ENCODE measurements at places on chromosomes 2 and 18. TPM values are rescaled to one million over a fixed set of nuclear protein-coding genes. Genes with fewer than 3 reads are reported as not detected.

- no peak for DNase-seq
- peaks cover 5% of the 10 kb centered on the region for H3K4me1 ChIP-seq
- no peak overlapping the region for H3K27ac ChIP-seq
These were observed 114.4 kb downstream of the NFATC1 start for GRCh38 chr18:79510046-79510685.

- no peaks in the 10 kb centered on the region for H3K36me3 ChIP-seq
- H3K27me3 ChIP-seq, result peaks cover 13% of the 10 kb centered on the region
- H3K27ac ChIP-seq, result no peak overlapping the region
- no peak for DNase-seq
- peaks cover 11% of the 10 kb centered on the region for H3K4me1 ChIP-seq
- H3K4me3 ChIP-seq, result no peak overlapping the region
These were observed 137.5 kb upstream of the OTOS start for GRCh38 chr2:240277807-240278522.

GAL3ST2 gene
- not detected for total RNA-seq

DNA sequence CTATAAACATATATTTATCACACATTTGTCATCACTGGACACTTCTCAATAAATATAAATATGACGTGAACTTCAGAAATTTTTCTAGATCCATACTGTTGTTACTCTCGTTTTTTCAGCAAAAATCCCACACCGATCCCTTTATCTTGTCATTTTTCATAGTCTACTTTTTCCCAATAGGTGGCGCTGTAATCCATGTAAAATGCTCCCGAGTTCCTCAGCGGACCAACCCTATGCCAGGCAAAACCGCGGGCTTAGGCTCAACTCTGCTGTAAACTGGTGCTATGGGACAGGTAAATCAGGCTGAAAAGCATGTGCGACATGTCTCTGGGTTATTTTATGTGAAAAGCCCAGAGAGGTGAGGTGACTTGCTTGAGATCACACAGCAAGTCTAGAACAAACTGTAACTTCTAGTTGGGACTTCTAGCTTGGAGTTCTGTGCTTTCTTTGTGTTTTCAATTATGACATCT lies 104.0 kb downstream of the COBLL1 start:
- H3K4me1 ChIP-seq, result peaks cover 2% of the 10 kb centered on the region
- peak; percentile 52 for DNase-seq
- H3K27ac ChIP-seq, result no peak overlapping the region
- H3K4me3 ChIP-seq, result no peak overlapping the region
- H3K36me3 ChIP-seq, result no peaks in the 10 kb centered on the region

DNA sequence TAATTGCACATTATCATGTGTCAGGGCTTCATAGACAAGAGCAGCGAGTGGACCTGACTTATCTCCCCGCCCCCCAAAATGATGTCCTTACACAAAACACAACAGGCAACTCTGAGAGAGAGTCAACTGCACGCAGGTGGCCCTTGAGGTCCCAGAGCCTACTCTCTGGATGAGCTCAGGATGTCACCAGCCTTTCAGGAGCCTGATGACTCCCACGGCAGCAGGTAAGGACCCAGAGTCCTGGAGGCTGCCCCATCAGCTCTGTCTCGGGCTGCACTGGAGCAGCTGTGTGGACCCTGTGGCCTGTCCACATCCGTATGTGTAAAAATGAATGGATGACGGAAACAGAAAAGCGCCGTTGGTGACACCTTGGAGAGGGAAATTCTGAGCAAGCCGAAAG lies 130.9 kb downstream of the HDAC4 start:
- DNase-seq, result no peak
- H3K27ac ChIP-seq, result no peak overlapping the region
- no peaks in the 10 kb centered on the region for H3K36me3 ChIP-seq
- no peaks in the 10 kb centered on the region for H3K27me3 ChIP-seq

TMEM198 gene
- total RNA-seq, result 0.18 TPM

- no peaks in the 10 kb centered on the region for H3K36me3 ChIP-seq
- no peaks in the 10 kb centered on the region for H3K27me3 ChIP-seq
- no peak overlapping the region for H3K4me3 ChIP-seq
- H3K27ac ChIP-seq, result no peak overlapping the region
- H3K4me1 ChIP-seq, result peaks cover 2% of the 10 kb centered on the region
These were observed 102.0 kb downstream of the CPO start for GRCh38 chr2:207041279-207041678.

DNA sequence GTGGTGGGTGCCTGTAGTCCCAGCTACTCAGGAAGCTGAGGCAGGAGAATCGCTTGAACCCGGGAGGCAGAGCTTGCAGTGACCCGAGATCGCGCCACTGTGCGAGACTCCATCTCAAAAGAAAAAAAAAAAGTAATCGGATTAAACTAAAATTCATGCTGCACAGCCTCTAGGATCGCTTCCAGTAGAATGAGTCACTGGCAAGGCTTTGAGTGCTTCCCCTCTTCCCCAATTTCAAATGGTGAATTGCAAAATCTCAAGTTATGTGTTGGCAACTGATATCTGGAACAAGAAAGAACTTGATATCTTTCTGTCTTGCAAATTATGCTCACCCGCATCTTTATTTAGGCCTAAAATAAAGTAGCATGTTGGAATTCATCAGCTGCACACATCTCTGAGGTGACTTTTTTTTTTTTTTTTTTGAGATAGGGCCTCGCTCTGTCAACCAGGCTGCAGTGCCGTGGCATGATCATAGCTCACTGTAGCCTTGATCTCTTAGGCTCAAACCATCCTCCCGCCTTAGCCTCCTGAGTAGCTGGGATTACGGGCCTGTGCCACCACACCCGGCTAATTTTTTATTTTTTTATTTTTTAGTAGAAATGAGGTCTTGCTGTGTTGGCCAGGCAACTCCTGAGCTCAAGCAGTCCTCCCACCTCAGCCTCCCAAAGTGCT lies 12.7 kb downstream of the TTC39C start:
- peak; percentile 93 for DNase-seq
- peaks cover 12% of the 10 kb centered on the region for H3K36me3 ChIP-seq
- H3K27ac ChIP-seq, result peak overlapping the region; percentile 83
- no peak overlapping the region for H3K4me3 ChIP-seq

DNA sequence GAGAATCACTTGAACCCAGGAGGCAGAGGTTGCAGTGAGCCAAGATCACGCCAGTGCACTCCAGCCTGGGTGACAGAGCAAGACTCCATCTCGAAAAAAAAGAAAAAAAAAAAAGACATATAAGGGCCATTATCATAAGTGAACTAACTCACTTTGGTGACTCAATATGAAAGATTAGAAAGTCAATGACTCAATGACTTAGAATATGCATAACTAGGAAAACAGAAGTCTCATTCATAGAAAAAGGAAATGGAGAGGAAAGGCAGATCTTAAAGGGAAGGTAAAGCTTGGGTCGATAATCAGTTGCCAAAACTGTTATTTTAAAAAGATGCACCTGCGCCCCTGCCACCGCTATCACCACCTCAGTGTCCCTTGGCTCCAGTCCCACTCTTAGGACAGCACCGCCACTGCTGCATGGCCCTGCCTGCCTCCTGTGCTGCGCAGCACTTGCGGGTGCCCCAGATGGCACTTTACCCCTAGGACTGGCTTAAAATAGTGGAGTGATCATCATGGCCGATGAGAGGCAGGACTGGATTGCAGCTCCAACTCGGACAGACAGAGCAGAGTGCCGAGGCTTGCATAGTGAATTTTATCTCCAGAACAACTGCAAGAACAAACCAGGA lies 54.7 kb downstream of the INO80D start:
- H3K4me1 ChIP-seq, result peaks cover 1% of the 10 kb centered on the region
- H3K27ac ChIP-seq, result no peak overlapping the region
- H3K27me3 ChIP-seq, result no peaks in the 10 kb centered on the region
- DNase-seq, result peak; percentile 75
- H3K36me3 ChIP-seq, result peaks cover 5% of the 10 kb centered on the region

DNA sequence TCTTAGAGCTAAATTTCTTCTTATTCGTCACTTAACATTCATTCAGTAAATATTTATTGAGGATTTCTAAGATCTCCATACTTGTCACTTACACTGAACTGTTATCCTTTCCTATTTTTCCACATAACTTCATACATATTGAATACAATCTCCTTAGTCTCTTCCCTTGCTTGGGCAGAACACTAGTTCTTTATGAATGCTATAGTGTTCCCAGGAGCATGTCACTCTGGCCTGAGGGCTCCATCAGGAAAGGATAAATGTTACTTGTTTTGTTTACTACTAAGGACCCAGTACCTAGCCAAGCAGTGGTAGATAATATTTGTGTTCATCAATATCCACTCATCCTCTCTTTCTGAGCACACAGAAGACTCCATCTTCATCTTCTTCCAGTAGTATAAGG lies 544.7 kb downstream of the ZEB2 start:
- no peaks in the 10 kb centered on the region for H3K27me3 ChIP-seq
- H3K4me1 ChIP-seq, result peaks cover 2% of the 10 kb centered on the region

DNA sequence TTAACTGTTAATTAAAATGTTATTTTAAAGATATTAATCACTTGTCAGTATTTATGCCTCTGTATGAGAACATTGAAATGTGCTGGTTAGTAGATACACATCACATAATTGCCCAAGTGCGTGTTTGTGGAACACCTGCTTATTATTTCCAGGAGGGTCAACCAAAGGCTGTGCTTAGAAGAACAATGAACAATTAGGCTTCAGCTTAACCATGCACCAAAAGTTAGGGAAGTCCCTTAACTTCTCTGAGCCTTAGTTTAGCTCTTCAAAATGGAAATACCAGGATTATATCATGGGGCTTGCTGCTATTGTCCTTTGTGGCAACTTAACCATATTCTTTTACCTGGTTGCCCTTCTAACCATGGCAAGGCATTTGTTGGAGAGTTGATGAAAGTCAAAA lies 43.0 kb upstream of the PLA2R1 start:
- no peak for DNase-seq
- H3K27ac ChIP-seq, result no peak overlapping the region
- peaks cover 2% of the 10 kb centered on the region for H3K27me3 ChIP-seq
- no peaks in the 10 kb centered on the region for H3K4me1 ChIP-seq
- H3K36me3 ChIP-seq, result no peaks in the 10 kb centered on the region

ADAM23 gene
- 3.9 TPM for total RNA-seq

- H3K27me3 ChIP-seq, result no peaks in the 10 kb centered on the region
- H3K27ac ChIP-seq, result no peak overlapping the region
- H3K4me1 ChIP-seq, result no peaks in the 10 kb centered on the region
These were observed 45.9 kb downstream of the SCN7A start for GRCh38 chr2:166448106-166448505.

ALPP gene
- not detected for total RNA-seq

DYSF gene
- under 0.01 TPM for total RNA-seq

GRCh38 chr2:27855476-27855875 lies 34.7 kb downstream of the RBKS start:
- no peaks in the 10 kb centered on the region for H3K36me3 ChIP-seq
- no peaks in the 10 kb centered on the region for H3K27me3 ChIP-seq
- peak; percentile 83 for DNase-seq

CLEC4F gene
- total RNA-seq, result not detected

DNA sequence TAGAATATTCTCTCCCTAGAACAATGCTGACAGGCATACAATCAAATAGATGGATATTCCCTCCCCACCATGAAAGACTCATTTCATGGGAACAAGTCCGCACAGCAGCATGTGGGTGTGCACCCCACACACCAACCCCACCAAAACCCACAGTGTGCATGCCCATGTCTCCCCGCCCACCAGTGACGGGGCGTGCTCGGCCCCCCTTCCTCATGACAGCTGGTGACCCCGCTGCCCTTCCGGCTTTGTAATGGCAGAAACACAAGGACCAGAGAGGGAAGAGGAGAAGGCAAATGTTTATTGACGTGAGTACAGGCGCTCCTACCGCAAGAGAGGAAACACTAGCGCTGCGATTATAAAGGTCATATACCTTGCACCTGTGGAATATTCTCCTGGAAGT lies 30.8 kb upstream of the ODC1 start:
- peaks cover 44% of the 10 kb centered on the region for H3K27me3 ChIP-seq
- no peak overlapping the region for H3K27ac ChIP-seq

GCG gene
- not detected for total RNA-seq

NOSTRIN gene
- total RNA-seq, result 0.18 TPM

DNA sequence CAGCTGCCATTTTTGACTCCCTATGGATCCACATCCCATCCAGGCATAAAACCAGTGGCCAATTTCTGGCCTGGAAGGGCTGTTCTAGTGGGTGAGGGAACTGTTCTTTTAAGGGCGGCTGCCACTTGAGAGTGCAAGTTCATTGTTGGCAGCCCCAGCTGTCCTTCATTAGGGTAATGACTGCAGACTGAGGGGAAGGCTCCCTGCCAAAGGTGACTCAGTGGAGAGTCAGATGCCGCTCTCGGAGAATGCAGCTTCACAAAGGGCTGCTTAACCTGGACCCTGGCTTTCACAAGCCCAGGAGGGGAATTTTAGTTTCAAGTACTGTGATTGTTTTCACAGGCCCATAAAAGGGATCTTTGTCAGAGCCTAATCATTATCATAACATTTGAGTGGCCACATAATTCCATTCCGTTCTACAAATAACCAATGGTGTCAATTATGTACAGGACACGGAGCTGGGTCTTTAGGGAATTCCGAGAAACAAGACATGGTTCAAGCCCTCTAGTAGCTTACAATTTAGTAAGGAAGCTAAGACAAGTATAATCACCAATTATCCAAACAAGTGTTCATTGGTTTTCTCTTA lies 235.7 kb downstream of the CDCA7 start:
- H3K4me3 ChIP-seq, result no peak overlapping the region
- no peaks in the 10 kb centered on the region for H3K27me3 ChIP-seq
- 0 out of 2 replicates have a peak overlapping the region, but pooled peaks have one; percentile 21 for H3K27ac ChIP-seq
- H3K36me3 ChIP-seq, result no peaks in the 10 kb centered on the region
- peaks cover 3% of the 10 kb centered on the region for H3K4me1 ChIP-seq

- 0 out of 2 replicates have a peak, but pooled peaks cover 1% of the 10 kb centered on the region for H3K36me3 ChIP-seq
- H3K27ac ChIP-seq, result no peak overlapping the region
- H3K4me1 ChIP-seq, result peaks cover 2% of the 10 kb centered on the region
- DNase-seq, result no peak
These were observed 15.1 kb downstream of the CCNT2 start for GRCh38 chr2:134933732-134934131.

DNA sequence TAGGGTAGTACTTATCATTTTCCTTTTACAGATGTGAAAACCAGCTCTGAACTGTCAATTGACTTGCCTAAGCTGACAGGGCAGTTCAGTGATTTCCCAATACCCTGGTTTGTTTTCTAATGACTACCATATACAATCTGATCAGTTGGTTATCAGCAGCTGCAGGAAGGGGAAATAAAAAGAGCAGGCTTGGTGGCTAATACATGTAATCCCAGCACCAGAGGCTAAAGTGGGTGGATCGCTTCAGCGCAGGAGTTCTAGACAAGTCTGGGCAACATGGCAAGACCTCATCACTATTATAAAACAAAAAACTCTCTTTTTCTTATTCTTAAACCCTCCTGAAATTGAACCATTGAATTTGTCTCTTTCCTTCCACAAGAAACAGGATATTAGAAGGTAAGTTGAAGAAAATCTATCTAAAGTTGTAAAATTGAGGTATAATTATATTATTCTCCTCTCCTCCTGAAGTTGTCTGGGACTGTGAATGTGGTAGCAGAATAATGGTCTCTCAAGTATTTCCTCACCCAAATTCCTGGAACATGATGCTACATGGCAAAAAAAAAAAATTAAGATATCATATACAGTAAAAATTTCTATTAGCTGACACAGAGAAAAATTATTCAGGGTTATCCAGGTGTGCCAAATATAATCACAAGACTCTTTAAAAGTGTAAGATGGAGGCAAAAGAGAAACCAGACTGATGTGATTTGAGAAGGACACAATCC lies 1441.6 kb downstream of the SUCLG1 start:
- no peaks in the 10 kb centered on the region for H3K36me3 ChIP-seq
- H3K4me1 ChIP-seq, result no peaks in the 10 kb centered on the region
- H3K4me3 ChIP-seq, result no peak overlapping the region
- DNase-seq, result no peak
- H3K27ac ChIP-seq, result no peak overlapping the region

TGIF1 gene
- total RNA-seq, result 100 TPM

OBSL1 gene
- 21.4 TPM for total RNA-seq

SERPINB10 gene
- not detected for total RNA-seq

- no peaks in the 10 kb centered on the region for H3K27me3 ChIP-seq
- peak; percentile 22 for DNase-seq
- H3K27ac ChIP-seq, result no peak overlapping the region
These were observed 10.2 kb upstream of the GTF2A1L start for GRCh38 chr2:48607307-48608014.

ACOXL gene
- not detected for total RNA-seq

All from IMR-90 (cell line).